Urinary bladder (tissue), 4 donors: ENCODE measurements at places on chromosomes 7 and 10.

DNA sequence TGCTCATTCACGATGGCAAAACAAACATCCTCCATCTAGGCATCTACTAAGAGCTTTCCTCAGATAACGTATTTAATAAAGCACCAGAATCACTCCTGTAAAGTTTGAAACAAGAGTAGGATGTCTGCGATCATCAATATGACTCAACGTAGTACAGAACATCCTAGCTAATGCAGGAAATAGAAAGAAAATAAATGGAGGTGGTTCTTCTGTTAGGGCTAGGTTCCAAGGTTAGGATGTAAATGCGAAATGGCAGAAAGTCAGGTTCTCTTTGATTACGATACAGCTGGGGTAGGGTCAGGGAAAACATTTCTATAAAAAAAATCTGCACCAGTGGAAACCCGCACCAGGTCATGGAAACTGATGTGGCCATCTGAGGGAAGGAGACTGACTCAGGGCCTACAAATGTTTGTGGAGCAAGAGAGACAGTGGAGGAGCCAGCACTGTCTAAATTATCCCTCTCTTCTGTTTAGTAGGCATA, 29.1 kb downstream of the CCDC6 start:
- DNase-seq, result no peak

DNA sequence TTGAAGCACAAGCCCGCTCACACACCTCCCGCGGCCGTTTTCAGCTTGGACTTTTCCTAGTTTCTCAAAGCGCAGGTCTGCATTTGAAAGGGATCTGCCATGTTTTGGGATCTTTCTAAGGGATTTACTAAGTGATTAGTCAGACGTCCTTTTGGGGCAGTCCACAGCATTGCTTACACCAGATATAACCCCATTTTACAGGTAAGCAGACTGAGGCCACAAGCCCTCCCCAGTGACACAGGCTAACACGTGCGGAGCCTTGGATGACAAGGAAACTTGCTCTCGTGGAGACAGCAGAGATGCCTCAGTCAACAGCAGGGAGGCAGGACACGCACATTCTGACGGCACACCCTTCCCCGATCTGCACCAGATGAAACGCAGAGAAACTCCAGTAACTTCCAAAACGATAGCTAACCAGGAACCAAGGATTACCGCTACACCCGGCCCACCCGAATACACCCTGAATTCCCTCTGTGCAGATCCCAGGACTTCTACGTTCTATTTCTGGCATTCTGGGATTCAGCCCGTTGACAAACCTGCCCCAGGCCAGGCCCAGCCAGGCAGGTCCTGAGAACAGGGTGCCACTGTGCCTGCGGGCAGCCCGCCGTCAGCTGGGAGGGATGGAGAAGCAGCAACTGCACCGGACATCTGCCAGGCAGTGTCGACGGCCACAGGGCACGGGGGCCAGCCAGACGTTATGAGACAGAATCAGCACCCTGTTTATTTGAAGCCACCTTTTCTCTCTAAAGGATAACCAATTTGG, 27.9 kb downstream of the FOXL3 start:
- DNase-seq, result no peak

- DNase-seq, result no peak
Observed at GRCh38 chr7:74026903-74027682, 880 bp upstream of the ELN start.

DNA sequence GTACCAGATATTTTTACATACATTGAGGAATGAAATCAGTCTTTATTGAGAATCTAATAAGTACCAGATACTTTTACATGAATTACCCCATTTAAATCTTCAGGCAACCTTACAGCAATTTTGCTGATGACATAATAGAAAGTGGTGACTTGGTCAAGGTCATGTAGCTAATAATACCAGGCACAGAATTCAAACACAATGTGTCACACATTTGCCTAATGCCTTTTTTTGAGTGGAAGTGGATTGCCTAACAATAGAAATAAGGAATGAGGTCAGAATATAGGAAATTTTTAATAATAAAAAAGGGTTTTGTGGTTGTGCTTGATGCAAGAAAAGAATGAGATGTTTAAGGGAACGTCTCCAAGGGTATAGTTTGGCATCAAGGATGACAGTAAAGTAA, 466.6 kb upstream of the IGFBP3 start:
- DNase-seq, result no peak

GRCh38 chr7:68014031-68014736, 1017.6 kb downstream of the TYW1 start:
- no peak for DNase-seq

DNA sequence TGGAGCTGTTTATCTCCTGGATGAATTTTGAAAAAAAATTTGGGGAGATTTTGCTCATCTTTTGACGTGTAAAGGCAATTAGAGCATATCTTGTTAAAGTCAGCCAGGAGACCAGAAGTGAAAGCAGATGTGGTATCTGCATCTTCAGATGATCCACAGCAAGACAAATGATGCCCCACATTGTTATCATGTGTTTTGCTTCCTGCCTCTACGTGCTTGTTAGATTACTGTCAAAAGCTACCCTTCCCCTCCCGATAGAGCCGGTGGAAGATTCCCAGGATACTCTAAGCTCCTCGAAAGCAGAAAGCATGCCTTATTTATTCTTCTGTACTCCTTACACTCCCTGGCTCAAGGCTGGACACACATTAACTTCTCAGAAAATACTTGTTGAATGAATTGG, 12.9 kb downstream of the COL17A1 start:
- DNase-seq, result no peak

DNA sequence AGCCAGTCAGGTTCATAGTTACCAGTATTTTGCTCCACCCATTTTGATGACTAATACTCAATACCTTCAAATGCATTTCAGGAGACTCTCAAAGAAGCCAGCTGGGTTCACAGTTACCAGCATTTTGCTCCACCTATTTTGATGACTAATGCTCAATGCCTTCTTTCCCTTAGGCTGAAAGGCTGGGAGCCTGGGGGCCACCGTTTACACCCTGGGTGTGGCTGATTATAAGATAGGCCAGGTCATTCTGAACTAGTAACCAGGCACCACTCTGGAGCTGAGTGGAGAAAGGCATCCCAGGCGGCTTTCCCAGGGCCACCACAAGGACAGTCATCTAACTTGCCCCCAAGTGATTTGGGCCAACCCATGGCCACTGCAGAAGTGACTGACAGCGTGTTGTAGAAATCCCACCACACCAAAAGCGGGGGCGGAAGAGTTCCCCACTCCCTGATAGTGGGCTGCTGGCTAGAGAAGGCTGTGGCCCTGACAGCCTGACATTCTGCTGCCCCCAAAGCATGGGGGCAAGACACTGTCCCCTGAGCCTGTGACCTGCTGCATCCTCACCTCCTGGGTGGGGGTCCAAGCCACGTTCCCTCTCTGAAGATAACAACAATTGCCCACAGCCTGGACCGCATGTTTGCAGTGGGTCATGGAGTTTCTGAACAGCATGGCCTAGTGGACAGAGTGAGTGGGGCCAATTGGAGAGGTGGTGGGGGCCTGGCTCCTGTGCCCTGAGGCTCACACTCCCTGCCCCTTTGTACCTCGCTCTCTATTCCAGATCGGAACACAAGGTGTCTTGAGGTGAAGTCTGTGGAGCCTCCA, 23.0 kb upstream of the ZNF488 start:
- DNase-seq, result peak; percentile 62

DNA sequence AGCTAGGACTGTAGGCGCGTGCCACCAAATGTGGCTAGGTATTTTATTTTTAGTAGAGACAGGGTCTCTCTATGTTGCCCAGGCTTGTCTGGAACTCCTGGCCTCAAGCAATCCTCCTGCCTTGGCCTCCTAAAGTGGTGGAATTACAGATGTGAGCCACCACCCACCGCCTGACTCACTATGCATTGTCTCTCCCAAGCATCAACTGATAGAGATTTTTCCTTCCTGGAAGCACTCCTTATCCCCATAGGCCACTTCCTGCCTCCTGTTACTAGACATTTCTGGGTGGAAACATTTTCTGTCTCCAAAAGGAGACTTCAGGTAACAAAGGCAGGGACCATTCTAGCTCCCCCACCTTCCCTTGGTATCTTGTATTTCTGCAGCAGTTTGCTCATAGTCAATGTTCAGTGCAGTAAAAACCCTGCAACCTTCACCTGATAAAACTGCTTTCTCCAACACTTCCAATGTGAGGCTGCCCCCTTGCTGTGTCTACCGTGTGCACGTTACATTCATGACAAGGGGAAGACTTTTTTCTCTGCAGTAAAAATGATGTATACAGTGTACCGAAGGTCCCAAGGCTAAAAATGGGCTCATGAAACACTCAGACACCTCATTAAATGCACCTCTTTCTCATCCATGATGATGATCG, 84.9 kb downstream of the NHLRC2 start:
- DNase-seq, result no peak

DNA sequence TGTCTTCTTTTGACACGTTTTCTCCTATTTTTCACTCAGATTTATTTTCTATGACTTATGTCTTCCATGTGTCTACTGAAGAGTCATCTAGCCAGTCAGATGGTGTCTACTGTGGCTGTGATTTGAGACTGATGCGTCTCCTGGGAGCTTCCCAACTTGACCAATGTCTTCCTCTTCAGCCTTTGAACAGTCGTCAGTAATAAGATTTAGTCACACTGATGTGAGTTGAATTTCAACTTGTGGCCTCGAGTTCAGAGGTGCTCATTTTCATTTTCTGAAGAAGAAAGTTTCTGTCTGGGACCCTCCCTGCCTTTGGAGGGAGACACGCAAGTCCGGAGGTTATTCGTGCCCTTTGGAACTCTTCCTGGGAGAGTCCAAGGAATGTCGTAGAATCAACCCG, 221.9 kb upstream of the INHBA start:
- DNase-seq, result no peak

- DNase-seq, result no peak
Observed at GRCh38 chr10:70503776-70504175, 25.2 kb downstream of the PALD1 start.

- DNase-seq, result no peak
Observed at GRCh38 chr7:43619213-43620012, 36.5 kb downstream of the STK17A start.

DNA sequence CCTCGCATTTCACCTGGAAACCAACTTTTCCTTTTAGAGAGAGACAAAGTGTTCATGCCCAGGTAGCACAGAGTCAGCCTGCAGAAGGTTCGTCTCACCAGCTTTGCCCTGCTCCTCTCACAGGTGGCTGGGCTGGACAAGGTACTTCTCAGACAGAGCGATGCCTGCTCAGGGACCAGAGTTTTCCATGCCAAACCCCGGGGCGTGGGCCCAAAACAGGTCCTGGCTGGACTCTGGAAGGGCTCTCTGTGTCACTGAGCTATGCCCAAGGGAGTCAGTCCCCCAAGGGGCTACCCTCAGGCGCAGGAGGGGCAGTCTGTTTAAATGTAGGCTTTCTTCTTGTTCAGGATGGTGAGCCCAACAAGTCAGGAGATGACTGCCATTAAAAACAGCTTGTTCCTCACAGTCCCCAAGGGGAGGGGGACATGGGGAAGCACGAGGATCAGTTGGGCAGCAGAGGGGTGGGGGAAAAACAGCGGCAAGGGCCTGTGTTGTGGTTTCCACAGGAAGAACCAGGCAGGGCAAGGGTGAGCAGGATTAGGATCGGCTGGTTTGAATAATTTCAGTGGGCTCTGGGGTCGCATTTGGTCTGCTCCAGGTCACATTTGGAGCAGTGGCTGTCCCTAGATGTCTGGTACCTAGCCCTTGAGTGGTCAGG, 55.5 kb upstream of the FIGNL1 start:
- no peak for DNase-seq

DNA sequence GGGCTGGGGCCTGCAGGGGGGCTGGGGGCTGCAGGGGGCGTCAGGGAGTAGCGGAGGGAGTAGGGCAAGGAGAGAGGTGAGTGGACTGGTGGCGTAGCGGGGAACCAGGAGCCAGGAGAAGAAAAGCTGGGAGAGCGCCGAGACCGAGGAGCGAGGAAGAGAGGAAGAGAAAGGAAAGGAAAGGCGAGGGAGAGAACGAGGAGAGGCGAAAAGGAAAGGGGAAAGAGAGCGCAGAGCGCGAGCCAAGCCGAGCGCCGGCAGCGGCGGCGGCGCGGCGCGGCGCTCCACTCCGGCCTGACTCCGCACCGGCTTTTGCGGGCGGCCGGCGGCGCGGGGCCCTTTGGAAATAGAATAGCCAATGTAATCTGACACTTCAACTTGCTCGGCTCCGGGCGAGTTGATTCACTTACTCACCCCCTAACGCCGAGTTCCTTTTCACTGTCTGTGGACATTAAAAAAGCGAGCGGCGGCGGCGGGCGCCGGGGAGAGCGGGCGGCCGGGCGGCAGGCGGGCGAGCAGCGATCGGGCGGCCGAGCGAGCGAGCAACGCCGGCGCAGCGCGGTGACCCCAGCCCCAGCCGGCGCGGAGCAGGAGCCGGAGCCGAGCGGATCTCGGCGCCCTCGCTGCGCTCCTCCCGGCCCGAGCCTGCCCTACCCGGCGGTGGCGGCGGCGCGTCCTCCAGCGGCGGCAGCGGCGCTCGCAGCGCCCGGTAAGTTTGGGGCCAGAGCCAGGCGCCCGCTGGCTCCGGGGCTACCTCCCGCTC, at the start of gene ZMIZ1:
TSS of gene ZMIZ1 (plus strand) at position 405 of the 763 bp plus-strand sequence. CDS start 132,667 bp downstream, outside the sequence.
- DNase-seq, result peak; percentile 81

DNA sequence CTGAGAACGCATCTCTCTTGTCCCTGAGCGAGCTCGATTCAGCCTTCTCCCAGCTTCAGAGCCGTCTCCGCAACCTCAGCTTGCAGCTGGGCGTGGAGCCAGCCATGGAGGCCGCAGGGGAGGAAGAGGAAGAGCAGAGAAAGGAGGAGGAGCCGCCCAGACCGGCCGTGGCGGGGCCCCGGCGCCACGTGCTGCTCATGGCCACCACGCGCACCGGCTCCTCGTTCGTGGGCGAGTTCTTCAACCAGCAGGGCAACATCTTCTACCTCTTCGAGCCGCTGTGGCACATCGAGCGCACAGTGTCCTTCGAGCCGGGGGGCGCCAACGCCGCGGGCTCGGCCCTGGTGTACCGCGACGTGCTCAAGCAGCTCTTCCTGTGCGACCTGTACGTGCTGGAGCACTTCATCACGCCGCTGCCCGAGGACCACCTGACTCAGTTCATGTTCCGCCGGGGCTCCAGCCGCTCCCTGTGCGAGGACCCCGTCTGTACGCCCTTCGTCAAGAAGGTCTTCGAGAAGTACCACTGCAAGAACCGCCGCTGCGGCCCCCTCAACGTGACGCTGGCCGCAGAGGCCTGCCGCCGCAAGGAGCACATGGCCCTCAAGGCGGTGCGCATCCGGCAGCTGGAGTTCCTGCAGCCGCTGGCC, 43.2 kb downstream of the CHST3 start:
- no peak for DNase-seq

GRCh38 chr7:102426268-102427018, 6.9 kb upstream of the ORAI2 start:
- DNase-seq, result no peak

GRCh38 chr7:48537561-48537960, 366.3 kb downstream of the ABCA13 start:
- DNase-seq, result no peak
